ENCODE measurements at places on chromosomes 6 and 20. TPM values are rescaled to one million over a fixed set of nuclear protein-coding genes. Genes with fewer than 3 reads are reported as not detected.

TRAPPC3L gene
- 0.09 TPM for total RNA-seq

LAMA4 gene
- total RNA-seq, result 491 TPM

ADTRP gene
- 2.7 TPM for total RNA-seq

GPLD1 gene
- 0.18 TPM for total RNA-seq

IER3 gene
- 82.1 TPM for total RNA-seq

KHDC1 gene
- total RNA-seq, result 0.85 TPM

HLA-G gene
- total RNA-seq, result not detected

ID4 gene
- total RNA-seq, result 3.7 TPM

PDYN gene
- not detected for total RNA-seq

PDRG1 gene
- 4.0 TPM for total RNA-seq

UCKL1 gene
- 25.3 TPM for total RNA-seq

SLC2A10 gene
- 12.6 TPM for total RNA-seq

MEP1A gene
- total RNA-seq, result not detected

C20orf144 gene
- 0.09 TPM for total RNA-seq

FAM83C gene
- total RNA-seq, result not detected

WFDC5 gene
- not detected for total RNA-seq

GLP1R gene
- total RNA-seq, result not detected

EEF1A2 gene
- 2.0 TPM for total RNA-seq

SLC35F1 gene
- not detected for total RNA-seq

ADGRG6 gene
- 5.3 TPM for total RNA-seq

ZNF391 gene
- total RNA-seq, result 0.66 TPM

AHI1 gene
- 7.0 TPM for total RNA-seq

SYCP2 gene
- total RNA-seq, result 0.19 TPM

NOX3 gene
- total RNA-seq, result not detected

PACRG gene
- total RNA-seq, result 0.45 TPM

SPATS1 gene
- total RNA-seq, result not detected

SAYSD1 gene
- total RNA-seq, result 8.9 TPM

LHFPL5 gene
- not detected for total RNA-seq

SEL1L2 gene
- not detected for total RNA-seq

TP53INP2 gene
- total RNA-seq, result 2.5 TPM

ULBP2 gene
- 6.9 TPM for total RNA-seq

MEI4 gene
- under 0.01 TPM for total RNA-seq

GNMT gene
- total RNA-seq, result 0.09 TPM

HFE gene
- total RNA-seq, result 2.4 TPM

PI3 gene
- total RNA-seq, result not detected

PRSS35 gene
- 0.09 TPM for total RNA-seq
